ENCODE measurements at places on chromosomes 3 and 15. TPM values are rescaled to one million over a fixed set of nuclear protein-coding genes. Genes with fewer than 3 reads are reported as not detected.

GRCh38 chr3:112395181-112395895 lies 62.4 kb downstream of the CD200 start:
- DNase-seq, result no peak

- DNase-seq, result no peak
Observed at GRCh38 chr15:29291067-29291845, 21.6 kb upstream of the NSMCE3 start.

- no peak for DNase-seq
Observed at GRCh38 chr3:47469616-47470015, 6.1 kb downstream of the SCAP start.

Gene SCAMP5
- total RNA-seq, result 5.8 TPM

Gene DUOXA2
- total RNA-seq, result not detected

All from A673 (cell line).